ENCODE measurements at places on chromosomes 13 and 19. TPM values are rescaled to one million over a fixed set of nuclear protein-coding genes. Genes with fewer than 3 reads are reported as not detected.

TUBB4A gene
- 0.60 TPM for total RNA-seq

SHD gene
- total RNA-seq: not detected

HPN gene
- not detected for total RNA-seq

ZNF730 gene
- 3.2 TPM for total RNA-seq

KASH5 gene
- total RNA-seq: 1.0 TPM

IGFL2 gene
- total RNA-seq: 0.08 TPM

MEF2B gene
- 0.34 TPM for total RNA-seq

NCR1 gene
- total RNA-seq: 0.72 TPM

SHISA2 gene
- total RNA-seq: 12.1 TPM

DIRAS1 gene
- total RNA-seq: 0.72 TPM

HCST gene
- not detected for total RNA-seq

NBEA gene
- 3.1 TPM for total RNA-seq

C3 gene
- 7.9 TPM for total RNA-seq

GZMM gene
- 2.0 TPM for total RNA-seq

EXOC3L2 gene
- total RNA-seq: 0.72 TPM

All from A375 (cell line).